C1 segment of cervical spinal cord (tissue), 14 donors: ENCODE measurements at places on chromosomes 5 and 9.

- DNase-seq = no peak
Measured at GRCh38 chr5:83034528-83035207, 42.5 kb downstream of the TMEM167A start.

DNA sequence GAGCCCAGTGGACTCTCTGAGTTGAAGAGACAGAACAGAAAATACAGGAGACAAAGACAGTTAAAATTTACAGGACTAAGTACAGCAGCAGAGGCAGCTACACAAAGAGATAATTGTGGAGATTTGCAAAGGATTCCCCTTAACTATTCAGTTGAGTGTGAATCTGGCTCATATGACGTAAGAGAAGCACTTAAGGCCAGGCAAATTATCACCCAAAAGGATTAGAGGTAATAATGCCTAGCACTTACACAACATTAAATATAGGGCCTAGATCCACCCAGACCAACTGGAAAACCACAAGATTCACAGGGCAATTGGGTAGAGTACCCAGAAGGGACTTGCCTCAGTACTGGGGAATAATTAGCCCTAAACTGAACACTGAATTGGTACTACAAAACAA lies 41.3 kb downstream of the ADAMTS6 start:
- no peak for DNase-seq

DNA sequence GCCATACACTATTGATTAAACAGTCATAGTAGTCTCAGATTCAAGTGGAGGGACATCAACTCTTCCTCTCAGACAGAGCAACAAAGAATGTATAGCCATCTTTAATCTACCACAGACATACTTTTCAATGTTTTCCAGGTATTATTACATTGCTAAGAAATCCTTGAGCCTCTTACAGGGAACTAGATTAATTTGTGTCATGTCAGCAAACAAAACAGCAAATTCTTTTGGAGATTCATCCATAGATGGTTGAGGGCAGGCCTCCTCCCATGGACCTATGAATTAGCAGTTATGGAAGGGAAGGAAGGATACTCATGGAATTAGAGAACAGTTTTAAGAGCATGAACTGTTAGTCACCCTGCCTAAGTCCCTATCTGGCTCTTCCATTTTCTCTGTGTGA lies 47.8 kb upstream of the ARRDC3 start:
- DNase-seq = no peak

- DNase-seq = no peak
Measured at GRCh38 chr9:116238225-116238624, 84.6 kb downstream of the PAPPA start.

DNA sequence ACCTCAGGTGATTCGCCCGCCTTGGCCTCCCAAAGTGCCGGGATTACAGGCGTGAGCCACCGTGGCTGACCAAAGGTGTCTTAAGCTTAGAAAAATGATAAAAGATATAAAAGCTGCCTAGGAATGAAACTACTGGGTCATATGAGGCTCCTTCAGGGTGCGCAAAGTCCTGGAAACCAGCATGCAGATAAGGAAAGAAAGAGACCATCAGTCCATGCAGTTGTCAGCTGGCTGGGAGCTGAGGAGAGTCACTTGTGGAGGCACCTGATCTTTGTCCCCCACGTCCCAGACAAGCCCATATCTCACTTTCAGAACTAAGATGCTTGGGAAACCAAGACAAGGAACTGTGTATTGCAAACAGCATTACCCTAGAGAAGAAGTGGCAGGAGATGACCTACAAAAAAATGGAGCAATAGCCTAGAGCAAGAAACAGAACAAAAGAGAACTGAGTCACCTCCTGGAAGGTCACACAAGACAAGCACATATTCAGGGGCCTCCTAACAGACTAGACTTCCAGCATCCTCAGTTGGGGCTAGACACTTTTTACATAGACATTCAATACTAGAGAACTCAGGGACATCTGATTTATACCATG lies 2.8 kb upstream of the CCDC125 start:
- no peak for DNase-seq

DNA sequence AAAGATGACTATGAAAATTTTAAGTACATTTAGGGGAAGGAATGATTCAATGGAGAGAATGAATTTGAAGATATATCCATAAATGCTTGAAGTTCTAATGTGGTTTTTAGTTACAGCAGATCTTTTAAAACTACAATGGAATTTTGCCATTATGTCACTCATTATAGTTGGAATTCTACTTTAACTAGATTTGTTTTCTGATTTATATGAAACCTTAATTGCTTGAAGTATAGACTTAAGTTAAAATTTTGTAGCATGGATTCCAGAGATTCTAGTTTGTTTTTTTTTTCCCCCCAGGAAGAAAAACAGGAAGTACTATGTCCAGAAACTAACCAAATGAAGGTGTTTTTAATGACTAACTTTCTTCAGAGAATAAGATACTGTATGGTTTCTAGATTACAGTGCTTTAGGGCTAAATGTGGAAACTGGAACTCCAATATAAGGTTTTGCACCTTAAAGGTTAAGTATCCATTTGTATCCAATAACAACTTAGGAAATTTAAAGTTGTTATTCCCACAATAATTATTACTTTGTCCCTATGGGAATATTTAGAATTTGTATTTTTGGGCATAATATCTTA lies 70.3 kb downstream of the ZSWIM6 start:
- DNase-seq = no peak

DNA sequence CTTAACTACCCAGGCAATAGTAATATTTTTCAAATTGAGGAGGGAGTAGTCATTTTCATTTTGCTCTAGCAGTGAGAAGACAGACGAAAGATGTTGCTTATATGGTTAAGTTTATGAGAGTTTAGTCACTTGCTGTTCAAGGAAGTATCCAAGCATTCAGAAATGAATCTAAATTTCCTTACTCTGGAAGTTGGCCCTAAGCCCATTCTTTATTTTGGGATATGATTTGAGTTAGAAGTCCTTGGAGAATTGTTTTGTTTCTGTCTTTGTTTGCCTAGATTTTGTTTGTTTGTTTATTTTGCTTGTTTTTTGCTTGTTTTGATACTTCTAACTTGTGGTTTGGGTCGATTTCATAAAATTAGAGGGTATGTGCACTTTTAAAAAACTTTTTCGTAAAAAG lies 146.4 kb upstream of the FGF10 start:
- no peak for DNase-seq

DNA sequence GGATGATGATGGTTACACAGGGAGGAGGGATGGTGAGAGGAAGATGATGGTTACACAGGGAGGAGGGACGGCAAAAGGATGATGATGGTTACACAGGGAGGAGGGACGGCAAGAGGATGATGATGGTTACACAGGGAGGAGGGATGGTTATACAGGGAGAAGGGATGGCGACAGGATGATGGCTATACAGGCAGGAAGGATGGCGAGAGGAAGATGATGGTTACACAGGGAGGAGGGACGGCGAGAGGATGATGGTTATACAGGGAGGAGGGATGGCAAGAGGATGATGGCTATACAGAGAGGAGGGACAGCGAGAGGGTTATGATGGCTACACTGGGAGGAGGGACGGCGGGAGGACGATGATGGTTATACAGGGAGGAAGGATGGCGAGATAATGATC lies 64.1 kb upstream of the FCN1 start:
- DNase-seq = no peak

DNA sequence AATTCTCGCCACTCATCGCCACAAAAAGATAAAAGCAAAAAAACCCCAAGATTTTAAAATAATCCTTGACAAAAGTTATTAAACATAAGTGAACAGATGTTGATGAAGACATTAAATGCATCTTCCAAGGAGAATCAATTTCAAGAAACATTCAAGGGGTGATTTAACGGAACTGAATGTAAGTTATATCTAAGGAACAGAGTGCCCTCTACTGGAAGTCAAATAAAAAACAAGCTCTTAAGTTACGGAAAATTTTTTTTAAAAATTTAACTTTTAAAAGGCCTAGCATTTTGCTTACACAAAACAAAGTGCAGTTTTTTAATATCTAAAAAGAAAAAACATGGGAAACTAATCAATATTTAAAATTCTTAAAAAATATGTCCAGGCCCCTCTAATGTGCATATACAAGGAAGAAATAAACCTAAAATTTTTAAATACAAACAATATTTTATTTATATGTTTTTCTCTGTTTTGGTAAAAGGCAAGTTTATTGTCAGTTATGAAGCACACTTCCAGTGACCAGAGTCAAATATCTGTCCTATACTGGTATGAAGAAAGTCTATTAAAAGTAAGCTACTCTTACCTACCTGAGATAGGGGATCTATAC lies 28.0 kb downstream of the TEX10 start:
- DNase-seq = peak; percentile 1

DNA sequence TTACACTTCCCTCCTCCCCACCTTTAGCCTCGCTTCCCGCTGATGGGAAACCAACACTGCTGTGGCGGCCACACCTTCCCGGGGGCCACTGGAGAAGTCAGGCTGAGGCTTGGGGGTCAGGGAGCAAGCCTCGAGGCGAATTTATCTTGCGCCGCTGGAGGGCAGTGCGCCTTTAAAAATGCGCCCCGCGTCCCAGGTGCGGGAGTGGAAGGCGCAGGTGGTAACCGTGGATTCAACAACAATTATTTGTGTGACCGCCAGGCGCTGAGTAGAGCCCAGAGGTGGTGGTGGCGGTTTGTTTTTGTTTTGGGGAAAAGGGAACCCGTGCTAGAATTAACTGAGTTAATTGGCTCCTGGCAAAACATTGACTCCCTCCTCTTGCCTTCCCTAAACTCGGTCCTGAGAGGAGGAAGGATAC lies 1.1 kb downstream of the CFAP77 start:
- no peak for DNase-seq

DNA sequence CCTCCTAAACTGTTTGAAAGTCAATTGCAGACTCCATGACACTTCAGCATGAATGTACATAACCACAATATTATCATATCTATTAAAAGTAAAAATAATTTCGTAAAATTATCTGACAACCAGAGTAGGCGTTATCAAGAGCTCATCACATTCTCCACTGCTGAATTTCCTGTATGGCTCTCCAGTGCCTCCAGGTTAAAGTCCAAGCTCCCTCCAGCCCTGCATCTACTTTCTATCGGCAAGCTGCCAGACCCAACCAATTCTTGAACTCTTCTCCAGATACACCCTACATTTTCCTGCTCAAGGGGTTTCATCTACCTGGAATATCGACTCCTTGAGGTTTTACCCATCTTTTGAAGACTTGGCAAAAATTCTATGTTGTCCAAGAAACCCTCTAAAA lies 74.5 kb upstream of the TBC1D2 start:
- DNase-seq = no peak

DNA sequence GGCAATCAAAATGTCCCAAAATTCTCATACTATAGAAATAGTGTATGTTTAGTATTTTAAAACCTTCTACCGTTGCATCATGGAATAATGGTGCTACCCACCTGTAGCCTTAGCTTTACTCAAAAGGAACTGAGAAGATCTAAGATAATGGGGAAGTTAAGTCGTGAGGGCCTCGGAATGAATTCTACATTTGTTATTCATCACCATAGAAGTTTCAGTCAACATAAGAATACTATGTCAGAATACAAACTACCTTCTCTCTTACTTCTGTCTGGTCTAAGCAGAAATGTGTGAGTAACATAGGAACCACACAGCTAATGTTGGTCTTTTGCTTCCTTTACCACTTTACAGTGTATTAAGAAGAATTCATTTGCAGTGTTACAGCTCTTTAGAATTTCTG lies 43.2 kb downstream of the RFK start:
- DNase-seq = no peak

- DNase-seq = no peak
Measured at GRCh38 chr9:34575862-34576596, 13.5 kb downstream of the CNTFR start.

DNA sequence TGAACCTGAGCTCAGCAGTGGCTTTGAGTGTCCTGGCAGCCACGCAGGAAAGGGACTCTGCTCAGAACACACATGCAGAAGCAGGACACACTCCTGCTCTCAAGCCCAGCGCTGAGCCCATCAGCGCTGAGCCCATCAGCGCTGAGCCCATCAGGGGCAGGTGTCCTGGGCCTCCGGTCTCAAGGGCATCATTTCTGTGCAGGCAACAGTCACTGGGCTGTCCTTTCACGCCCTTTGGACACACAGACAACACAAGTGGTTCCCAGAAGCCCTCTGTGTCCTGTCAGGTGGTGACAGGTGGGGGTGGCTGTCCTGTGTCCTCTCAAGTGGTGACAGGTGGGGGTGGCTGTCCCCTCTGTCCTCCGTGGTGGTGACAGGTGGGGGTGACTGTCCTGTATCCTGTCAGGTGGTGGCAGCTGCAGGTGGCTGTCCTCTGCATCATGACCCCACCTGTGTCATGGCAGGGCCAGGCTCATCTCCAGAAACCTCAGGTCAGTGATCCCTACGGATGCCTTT lies 39.0 kb upstream of the CLPTM1L start:
- DNase-seq = no peak

DNA sequence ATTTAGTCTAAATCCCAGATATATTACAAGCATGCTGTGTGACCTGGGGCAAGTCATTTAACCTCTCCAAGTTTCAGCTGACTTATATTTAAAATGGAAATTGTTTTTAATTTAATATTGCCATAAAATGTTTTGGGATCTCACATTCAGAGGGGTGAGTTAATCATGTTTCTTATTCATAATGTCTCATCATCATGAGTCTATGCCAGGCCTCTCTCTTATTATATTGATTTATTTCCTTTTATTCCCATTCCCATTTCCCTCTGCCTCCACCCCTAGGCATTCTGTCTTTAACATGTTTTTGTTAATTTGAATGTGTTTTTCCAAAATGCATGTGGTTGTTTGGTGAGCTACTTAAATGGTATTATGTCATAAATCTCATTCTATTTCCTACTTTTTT lies 39.0 kb upstream of the TTC1 start:
- DNase-seq = no peak

GRCh38 chr5:109619606-109620005 lies 70.1 kb upstream of the MAN2A1 start:
- no peak for DNase-seq

GRCh38 chr5:174058433-174059122 lies 13.1 kb downstream of the NSG2 start:
- DNase-seq = no peak

GRCh38 chr5:42614509-42614908 lies 142.1 kb upstream of the CCDC152 start:
- no peak for DNase-seq

GRCh38 chr9:124800306-124801259 lies 23.6 kb downstream of the OLFML2A start:
- peak; percentile 10 for DNase-seq

- DNase-seq = no peak
Measured at GRCh38 chr9:4936823-4937222, 48.2 kb upstream of the JAK2 start.

GRCh38 chr9:68584189-68585033 lies 43.7 kb upstream of the TMEM252 start:
- DNase-seq = no peak

DNA sequence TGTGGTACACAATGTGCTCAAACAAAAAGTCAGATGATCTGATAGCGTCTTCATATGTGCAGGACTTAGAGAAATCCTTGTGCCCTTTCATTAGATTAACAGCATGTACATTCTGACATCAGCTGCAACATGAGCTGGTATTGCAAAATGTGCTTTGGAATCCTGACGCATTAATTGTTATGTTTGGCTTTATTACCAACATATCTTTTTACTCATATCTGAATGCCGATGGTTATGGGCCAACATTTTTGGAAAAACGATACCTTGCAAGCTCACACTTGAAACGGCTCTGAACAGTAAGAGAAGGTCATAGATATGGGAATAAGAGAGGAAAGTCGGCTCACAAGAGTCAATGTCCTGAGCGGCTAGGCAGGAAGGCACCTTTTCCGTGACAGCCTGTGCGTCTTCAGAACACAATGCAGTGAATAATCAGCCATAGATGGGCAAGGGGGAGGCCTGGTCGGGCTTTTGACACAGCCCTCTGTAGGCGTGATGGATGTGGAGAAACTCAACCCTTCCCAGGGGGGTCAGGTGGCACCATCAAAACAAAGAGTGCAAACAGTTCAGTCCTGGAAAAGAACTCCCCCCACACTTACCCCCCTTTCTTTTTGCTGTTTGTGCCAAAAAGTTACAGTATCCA lies 36.4 kb upstream of the GAS1 start:
- no peak for DNase-seq
